Renal cortex interstitium (tissue), 15 donors: ENCODE measurements at places on chromosomes 3 and 15. TPM values are rescaled to one million over a fixed set of nuclear protein-coding genes. Genes with fewer than 3 reads are reported as not detected.

- DNase-seq = no peak
Measured at GRCh38 chr3:150296966-150297365, 111.1 kb upstream of the TSC22D2 start.

Gene AADACL2
- polyA plus RNA-seq = not detected

Gene PRR20G
- polyA plus RNA-seq = not detected

DNA sequence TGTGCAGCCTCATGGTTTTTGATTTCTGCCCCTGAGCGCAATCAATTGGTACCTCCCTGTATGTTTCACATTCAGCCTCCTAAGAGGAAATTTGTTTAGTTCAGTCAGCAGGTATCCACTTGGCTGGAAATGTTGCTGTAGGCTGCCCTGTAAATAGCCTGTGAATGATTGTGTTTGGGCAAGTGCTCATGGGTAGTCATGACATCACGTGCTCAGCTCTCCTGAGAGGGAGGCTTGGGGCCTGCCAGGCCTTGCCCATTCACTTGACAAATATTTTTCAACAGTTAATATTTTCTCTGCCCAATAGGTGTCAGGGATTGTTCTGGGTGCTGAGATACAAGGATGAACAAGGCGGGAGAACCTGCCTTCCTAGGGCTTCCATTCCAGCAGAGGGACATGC is 13.3 kb downstream of the HRH1 start:
- no peak for DNase-seq

Gene TAMM41
- 19.4 TPM for polyA plus RNA-seq

- DNase-seq = no peak
Measured at GRCh38 chr3:18245721-18246120, 179.4 kb downstream of the SATB1 start.

GRCh38 chr3:123134671-123135070 is 67.1 kb upstream of the SEC22A start:
- DNase-seq = no peak

- no peak for DNase-seq
Measured at GRCh38 chr3:11136830-11137626, 17.3 kb upstream of the HRH1 start.

GRCh38 chr3:72077473-72078259 is 292.7 kb upstream of the PROK2 start:
- no peak for DNase-seq

- no peak for DNase-seq
Measured at GRCh38 chr15:29040370-29040751, 154.6 kb downstream of the APBA2 start.

Gene THRB
- polyA plus RNA-seq = 33.9 TPM

DNA sequence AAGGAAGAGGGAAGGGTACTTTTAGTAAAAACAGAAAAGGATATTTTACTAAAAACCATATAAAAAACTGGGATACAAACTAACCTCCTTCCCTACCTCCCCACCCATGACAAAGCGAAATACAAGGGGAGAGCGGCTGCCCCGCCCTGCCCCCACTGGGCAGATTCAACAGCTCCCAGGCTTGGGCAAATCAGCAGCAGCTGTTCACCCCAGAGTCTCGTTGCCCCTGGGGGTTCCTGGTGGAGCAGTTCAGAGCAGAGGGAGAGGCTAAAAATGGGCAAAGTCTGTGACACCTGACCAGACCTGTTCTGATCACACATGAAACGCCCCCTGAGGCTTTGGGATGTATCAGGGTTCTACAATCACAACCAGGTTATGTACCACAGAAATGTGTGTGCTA is 2.5 kb upstream of the ETFA start:
- no peak for DNase-seq

GRCh38 chr3:89392991-89393390 is 285.6 kb downstream of the EPHA3 start:
- no peak for DNase-seq

- DNase-seq = no peak
Measured at GRCh38 chr15:101477851-101478362, 11.6 kb downstream of the PCSK6 start.

Gene CCDC33
- polyA plus RNA-seq = 10.7 TPM

DNA sequence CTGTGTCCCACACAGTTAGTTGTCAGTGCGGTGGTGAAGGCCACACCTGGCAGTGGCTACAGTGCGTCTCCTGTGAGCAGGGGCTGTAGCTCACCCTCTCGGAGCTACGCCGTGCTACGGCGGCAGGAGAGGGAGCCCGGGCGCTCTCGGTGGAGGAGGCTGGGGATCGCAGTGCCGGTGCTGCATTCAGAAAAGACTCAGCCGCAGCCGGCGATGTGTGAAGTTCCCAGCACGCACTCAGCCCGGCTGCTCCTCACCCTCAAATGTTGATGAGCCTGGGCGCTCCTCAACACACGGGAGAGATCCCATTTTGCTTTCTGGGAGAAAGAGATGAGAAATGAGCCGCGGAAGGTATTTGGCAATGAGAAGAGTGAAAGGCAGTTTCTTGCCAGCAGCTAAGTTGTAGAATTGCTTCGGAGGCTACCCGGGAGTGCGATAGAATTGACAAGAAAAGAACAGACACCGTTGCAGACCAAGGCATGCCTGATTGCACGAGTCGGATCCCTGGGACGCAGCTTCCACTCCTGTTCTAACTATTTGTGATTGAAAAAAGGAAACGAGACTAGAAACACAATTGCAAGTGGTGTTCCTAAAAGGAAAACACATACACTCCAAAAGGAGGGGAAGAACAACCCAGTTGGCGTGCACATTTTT is at the start of gene UNC13C:
Gene UNC13C, plus strand, starts transcription at position 189 of the 654 bp plus-strand sequence. CDS start 34,463 bp downstream, outside the sequence.
- peak; percentile 24 for DNase-seq

GRCh38 chr15:39628144-39628508 is 47.2 kb downstream of the THBS1 start:
- DNase-seq = no peak

GRCh38 chr3:46540550-46540949 is 25.6 kb downstream of the LRRC2 start:
- DNase-seq = no peak

DNA sequence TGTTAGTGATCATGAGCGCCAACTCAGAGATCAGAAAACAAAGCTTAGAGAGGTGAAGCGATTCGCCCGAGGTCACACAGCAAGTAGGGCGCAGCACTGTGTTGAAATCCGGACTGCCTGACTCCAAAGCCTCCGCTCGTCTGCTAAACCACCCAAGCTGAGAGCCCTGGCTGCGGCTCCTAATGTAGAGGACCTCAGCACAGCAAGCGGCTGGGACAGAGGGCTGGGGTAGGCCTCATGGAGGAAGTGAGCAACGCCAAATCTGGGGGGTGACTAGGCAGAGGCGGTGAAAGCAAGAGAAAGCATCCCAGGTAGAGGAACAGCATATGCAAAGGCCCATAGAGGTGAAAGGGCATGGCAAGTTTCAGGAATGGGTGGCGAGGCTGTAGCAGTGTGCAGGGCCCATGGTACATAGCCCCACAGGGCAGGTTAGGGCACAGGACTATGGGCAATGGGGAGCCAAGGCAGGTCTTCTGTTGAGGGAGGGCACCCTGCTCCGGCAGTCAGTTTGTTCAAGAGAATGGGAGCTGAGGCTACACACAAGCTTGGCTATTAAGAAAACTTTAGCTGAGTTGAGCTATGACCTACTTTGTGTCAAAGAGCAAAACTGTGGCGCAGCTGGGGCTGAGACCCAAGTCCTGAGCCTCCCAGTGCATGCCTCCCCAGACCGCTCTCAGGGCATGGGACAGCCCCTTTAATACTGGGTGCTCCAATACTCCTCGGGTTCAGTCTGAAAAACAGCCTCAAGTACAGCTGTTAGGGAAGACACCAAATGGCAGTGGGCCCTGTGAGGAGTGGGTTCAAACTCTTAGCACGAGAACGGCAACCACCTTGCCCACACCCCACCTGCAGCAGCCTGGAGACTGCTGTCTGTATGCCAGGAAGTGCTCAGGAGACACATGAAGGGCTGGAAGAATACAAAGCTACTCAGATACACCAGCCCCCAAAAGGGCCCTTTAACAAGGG is 988 bp upstream of the CFAP92 start:
- no peak for DNase-seq

DNA sequence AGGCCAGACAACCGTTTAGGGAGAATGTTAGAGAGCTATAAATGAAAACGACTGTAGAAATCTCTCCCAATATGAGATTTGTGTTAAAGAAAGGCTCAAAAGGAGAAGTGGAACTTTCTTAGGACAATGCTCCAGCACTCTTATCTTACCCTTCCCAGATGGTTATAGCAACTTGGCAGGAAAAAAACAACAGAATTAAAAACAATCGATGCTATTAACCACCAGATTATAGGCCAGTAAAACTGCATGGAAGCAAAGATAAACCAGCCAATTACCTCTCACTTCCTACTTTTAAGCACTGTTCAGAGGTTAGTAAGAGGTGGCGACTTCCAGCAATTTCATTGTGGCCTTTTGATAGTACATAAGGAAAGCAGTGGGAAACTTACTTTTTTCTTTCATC is 72.9 kb downstream of the TMCC1 start:
- no peak for DNase-seq

Gene ABHD14A
- polyA plus RNA-seq = 28.7 TPM

DNA sequence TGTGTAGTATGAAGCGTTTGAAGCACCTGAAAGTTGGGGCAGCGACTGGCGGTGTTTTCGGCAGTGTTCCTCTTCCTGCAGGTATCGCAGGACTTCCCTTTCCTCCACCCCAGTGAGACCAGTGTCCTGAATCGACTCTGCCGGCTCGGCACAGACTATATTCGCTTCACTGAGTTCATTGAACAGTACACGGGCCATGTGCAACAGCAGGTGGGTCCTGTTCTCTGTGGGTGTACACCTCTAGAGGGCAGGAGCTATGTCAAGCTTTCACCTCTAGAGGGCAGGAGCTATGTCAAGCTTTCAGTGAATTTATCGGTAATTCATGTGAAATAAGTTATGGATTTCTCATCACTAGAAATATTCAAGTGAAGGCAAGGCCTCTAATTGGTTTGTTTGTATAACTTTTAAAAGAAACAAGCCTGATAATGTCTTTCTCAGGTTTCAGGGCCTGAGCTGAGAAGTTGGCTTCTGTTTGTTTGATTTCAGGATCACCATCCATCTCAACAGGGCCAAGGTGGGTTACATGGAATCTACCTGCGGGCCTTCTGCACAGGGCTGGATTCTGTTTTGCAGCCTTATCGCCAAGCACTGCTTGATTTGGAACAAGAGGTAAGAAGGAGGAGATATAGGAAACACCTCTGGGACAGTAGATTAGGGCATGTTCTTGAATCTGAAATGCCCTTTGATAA is 5.3 kb downstream of the TUBGCP4 start:
- DNase-seq = no peak

- DNase-seq = no peak
Measured at GRCh38 chr3:151770956-151771355, 37.2 kb downstream of the AADACL2 start.

DNA sequence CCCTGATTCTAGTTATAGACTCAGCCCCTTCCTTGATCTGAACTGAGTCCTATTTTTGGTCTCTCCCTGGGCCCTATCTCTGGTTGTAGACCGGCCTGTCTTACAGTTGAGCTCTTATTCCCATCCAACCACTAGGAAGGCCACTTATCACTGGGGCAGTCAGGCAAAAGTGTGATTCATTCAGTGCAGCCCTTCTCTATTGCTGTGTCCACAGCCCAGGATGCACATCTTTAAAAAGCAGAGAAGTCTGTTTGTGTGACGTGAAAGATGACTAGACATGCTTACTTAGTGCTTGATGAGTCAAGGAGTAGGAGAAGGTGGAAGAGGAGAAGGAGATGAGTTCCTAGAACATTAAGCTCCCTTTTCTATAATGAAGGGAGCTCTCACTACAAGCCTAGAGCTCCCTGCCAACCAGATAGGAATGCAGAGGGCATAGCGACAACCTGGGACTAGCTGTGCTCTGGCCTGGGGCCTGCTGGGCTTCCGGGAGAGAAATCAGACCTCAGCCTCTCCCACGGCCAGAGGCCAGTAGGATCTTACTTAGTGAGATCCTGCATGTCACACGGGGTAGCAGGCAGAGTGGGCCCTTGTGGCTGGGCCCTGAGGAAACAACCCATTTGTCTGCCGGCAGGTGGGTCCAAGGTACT is 25.7 kb downstream of the INSYN1 start:
- DNase-seq = no peak

DNA sequence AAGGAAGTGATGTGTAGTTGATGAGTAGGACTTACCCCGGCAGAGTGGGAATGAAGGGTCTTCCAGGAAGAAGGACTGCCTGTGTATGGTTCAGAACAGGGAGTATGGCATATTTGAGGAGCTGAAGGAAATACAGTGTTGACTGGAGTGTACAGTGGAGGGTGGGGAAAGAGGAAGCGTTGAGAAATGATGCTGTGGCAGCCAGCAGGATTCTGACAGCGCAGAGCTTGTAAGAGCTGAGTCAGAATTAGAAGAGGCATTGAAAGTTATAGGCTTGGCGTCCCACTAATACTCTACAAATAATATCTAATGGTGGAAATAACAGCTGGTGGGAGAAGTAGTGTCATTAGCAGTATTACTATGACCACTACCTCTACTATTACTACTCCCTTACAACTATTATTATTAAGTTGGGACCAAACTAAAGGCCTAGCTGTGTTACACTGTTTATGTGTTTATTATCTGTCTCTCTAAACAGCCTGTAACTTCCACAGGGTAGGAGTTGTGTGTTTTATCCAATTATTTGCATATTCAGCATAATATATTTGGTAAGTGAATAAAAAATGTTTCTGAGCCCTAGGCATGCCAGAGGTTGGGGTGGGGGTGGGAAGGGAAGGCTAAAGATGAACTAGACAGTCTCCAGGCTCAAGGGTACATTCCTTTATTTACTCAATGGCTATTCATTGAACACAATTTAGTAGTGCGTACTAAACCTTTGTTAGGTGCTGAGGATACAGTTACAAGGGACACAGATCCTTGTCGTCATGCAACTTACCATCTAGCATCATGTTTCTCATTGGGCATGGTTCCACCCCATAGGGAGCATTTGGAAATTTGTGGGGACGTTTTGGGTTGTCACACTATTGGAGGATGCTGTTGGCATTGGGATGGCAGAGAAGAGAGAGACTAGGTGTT is 428.8 kb upstream of the ONECUT1 start:
- no peak for DNase-seq

Gene DUOXA2
- not detected for polyA plus RNA-seq

GRCh38 chr3:63791974-63792373 is 27.1 kb upstream of the C3orf49 start:
- no peak for DNase-seq

Gene CDC25A
- polyA plus RNA-seq = 8.2 TPM

Gene CYP1A1
- 0.12 TPM for polyA plus RNA-seq
